ENCODE measurements at places on chromosomes 3 and 15.

GRCh38 chr3:8622873-8623691 is 21.5 kb downstream of the SSUH2 start:
- DNase-seq = peak; percentile 12

DNA sequence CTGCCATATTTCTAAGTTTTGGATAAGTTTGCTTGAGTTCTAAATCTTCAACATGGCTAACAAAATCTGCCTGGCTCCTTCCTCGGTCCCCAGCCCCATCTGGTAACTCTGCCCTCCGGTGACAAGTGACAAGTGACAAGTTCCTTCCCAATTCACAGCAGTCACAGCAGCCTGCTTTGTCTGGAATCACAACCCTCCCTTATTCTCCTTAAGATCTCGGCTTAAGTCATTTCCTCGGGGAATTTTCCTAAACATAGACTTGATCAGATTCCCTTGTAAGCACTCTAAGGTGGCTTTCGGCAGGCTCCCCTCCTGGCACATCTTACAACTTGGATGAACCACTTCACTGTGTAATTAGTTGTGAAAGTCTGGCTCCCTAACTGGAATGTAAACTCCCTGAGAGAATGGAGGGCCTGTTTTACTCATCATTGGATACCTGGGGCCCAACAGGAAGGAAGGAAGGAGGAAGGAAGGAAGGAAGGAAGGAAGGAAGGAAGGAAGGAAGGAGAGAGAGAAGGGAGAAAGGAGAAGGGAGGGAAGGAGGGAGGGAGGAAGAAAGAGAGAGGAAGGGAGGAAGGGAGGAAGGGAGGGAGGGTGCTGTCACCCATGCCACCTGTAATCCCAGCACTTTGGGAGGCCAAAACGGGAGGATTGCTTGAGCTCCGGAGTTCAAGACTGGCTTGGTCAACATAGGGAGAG is 126.4 kb downstream of the SHQ1 start:
- DNase-seq = no peak

GRCh38 chr3:77513542-77513941 is 473.6 kb downstream of the ROBO2 start:
- no peak for DNase-seq

GRCh38 chr15:40437752-40438687 is 2.7 kb upstream of the BAHD1 start:
- no peak for DNase-seq

- DNase-seq = no peak
These were observed 53.1 kb downstream of the BOC start for GRCh38 chr3:113264283-113265131.

DNA sequence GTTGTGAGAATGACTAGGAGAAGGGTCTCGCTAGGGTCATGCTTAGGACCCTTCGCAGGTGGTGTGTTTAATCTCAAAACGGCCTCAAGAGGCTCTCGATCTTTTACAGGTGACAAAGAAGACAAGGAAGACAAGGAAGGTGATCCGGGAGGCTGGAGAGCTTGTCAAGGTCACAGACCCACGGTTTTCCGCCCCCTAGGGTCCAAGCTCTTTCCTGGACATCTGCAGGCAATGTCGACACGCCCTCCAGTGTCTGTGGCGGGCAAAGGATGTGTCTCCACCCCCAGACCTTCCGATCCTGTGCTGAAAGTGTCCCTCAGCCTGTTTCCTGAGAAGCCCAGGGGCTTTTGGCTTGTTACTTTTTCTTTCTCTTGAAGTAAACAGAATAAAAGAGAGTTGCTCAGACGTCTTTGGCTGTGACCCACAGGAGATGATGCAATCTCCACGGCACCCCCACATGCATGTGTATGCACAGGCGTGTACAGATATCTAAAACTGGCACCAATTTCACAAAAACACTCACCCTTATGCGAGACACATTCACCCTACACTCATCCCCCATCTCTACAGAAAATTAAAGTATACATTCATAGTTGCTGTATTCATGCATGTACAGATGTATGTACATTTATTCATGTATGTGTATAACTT is 108.8 kb downstream of the KLF13 start:
- DNase-seq = peak; percentile 64

DNA sequence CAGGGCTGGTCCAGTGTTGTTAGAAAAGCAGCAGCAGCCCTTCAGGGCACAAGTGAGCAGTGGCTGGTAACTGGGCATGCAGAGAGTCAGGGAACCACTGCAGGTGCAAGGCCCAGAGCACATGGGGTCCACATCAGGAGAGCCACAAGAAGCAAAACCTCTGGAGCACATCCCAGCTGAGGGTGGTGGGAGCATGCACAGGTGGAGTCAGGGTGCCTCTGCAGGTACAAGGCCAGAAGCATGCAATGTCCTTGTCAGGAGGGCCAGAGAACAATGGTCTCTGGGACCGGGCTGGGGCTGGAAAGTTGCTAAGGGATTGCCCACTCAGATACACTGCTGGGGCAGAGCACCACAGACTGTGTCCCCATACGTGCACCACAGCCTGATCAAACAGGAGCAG is 226.1 kb upstream of the UBE2E2 start:
- DNase-seq = no peak

- DNase-seq = peak; percentile 69
These were observed 55.6 kb downstream of the SMAD3 start for GRCh38 chr15:67120839-67121643.

DNA sequence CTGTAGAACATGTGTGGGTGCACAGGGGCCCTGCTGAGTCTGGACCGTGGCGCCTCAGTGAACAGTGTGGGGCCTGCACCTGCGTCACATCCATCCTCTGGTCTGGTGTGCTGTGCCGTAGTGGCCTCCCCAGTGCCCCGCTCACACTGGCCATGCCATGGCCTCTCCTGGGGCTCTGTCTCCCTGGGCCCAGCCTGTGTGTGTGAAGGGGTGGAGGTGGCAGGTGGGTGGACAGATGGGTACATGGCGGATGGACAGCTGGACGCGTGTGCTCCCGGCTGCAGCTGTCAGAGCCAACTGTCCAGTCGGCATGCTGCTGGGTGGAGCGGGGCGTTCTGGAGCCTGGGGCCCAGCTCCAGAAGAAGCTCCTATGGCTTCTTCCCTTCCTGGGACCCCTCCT is 17.8 kb downstream of the PLXNA1 start:
- DNase-seq = no peak

DNA sequence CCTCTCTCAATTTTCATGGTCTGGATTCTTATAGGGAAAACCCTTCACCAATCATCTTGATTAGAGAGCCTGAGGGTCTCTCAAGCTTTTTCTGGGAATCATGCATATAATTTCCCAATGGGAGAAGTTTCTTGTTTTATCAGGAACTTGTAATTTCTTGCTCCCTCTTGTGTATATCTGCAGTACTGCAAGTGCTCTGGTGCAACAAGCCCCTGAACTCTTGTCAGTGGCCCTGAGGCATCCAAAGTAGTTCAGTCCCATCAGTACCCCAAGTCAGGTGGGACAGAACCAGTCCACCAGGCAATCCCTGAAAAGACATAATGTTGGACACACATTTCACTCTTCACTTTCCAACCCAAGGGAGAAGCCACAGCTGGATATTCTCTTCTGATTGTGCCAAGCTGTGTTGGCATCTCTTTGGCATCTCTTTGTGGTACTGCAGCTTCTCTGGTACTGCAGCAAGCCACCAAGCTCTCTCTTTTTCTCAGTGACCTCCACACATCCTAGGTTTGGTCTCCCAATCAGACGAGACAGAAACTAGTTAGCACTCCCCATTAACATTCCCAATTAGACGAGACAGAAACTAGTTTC is 214.5 kb downstream of the ZIC4 start:
- DNase-seq = no peak

DNA sequence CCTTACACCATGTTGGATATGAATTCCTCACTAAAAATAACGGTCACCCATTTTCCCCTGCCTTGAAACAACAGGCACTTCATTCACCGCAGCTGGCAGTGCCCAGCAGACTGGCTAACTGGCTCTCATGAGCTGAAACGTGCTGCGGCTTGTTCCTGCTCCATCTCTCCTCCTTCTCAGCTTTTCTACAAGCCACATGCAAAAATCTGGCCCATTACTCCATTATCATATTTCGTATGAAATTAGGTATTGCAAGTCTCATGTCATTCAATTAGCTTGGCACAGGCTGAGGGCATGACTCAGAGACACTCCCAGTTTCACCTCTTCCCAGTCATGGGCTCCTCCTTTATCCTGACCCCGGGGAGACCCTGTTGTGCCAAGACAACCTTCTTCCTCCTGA is 60.0 kb downstream of the MAGEF1 start:
- DNase-seq = no peak

DNA sequence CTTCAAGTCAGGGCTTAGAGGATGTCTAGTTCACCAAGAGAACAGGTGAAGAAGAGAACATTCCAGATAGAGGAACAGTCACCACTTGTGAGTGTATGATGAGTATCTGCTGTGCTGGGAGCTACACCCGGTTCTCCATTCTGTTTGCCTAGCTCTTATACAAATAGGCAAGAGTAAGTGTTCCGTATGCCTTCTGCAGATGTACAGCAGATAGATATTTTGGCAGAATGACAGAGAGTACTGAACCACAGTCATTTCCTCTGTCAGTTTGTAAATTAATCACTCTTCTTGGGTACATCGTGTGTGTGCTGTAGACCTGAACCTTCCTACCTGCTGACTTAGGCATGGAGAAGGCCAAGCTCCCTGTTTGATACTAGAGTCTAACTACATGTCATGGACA is 108.3 kb upstream of the CTDSPL start:
- DNase-seq = no peak

- no peak for DNase-seq
These were observed 1.6 kb downstream of the BOC start for GRCh38 chr3:113212844-113213375.

- no peak for DNase-seq
These were observed 384.9 kb upstream of the PROK2 start for GRCh38 chr3:72169561-72170472.

GRCh38 chr3:45128950-45129349 is 17.2 kb downstream of the CDCP1 start:
- no peak for DNase-seq

DNA sequence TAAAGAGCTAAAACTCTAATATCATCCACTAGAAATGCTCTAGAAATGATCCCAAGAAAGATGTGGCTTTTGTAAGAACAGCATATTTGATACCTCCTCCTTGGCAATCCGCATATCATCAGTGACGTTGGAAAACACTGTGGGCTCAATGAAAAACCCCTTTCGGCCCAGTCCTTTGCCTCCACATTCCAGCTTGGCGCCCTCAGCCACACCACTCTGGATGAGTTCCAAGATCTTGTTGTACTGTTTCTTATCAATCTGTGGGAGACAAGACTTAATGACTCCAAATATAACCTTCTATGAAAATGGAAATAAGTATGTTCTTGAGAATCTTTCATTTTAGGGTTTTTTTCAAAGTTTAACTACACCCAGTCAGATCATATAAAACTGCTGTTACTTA is 103.6 kb downstream of the ALDH1A2 start:
- DNase-seq = no peak

DNA sequence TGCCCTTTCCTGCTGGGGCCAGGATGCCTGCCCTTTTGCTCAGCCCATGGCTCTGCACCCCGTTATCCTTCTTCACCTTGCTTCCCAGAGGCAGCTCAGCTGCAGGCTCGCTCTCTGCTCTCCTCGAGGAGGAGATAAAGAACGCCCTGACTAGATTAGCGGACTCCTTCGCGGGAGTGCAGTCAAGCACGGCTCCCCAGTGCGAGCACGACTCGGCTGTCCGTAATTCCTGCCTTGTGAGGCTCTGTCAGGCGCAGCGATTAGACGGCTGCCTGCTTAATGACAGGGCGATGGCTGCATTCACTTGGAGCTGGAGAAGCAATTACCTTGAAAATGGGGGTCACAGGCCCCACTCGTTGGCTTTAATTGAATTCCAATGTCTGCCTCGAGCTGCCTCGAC is 25.9 kb downstream of the TLE3 start:
- no peak for DNase-seq

All from stimulated activated CD8-positive, alpha-beta memory T cell treated with anti-CD3 and anti-CD28 coated beads, Interleukin-2, amount 100 ng/mL, for 1 hour (primary cell).